ENCODE measurements at places on chromosomes 13 and 19. TPM values are rescaled to one million over a fixed set of nuclear protein-coding genes. Genes with fewer than 3 reads are reported as not detected.

- no peak for DNase-seq
- no peak overlapping the region for H3K27ac ChIP-seq
- H3K4me1 ChIP-seq: no peaks in the 10 kb centered on the region
- no peak overlapping the region for H3K4me3 ChIP-seq
These were observed 108.2 kb downstream of the EDNRB start for GRCh38 chr13:77810430-77810829.

ZNF577 gene
- 24.8 TPM for polyA plus RNA-seq

- no peak overlapping the region for H3K4me3 ChIP-seq
- H3K27ac ChIP-seq: no peak overlapping the region
- no peak for DNase-seq
- no peaks in the 10 kb centered on the region for H3K36me3 ChIP-seq
- no peaks in the 10 kb centered on the region for H3K4me1 ChIP-seq
These were observed 125.2 kb downstream of the LACC1 start for GRCh38 chr13:44004878-44005277.

DNA sequence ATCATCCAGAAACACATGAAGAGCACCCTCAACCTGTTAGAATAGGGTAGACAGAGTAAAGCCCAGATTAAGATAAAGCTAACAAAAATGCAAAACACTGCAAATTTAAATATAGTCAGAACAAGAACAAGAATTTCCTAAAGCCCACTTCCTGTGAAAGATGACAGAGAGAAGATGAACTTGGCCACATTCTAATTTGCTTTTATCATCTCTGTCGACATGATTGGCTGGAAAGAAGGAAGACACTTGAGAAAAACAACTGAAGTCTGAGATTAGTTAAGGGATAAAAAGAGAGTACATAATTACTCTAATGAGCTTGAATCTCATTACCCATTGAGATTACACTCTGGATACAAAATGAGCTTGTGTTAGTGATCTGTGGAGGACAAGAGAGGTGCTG is 537.6 kb downstream of the KLF5 start:
- H3K27me3 ChIP-seq: no peaks in the 10 kb centered on the region
- no peak overlapping the region for H3K4me3 ChIP-seq
- no peak for DNase-seq
- no peaks in the 10 kb centered on the region for H3K4me1 ChIP-seq
- no peak overlapping the region for H3K27ac ChIP-seq

All from large intestine (tissue), 12 donors.